ENCODE measurements at places on chromosomes 11 and 22. TPM values are rescaled to one million over a fixed set of nuclear protein-coding genes. Genes with fewer than 3 reads are reported as not detected.

CLTCL1 gene
- 21.1 TPM for total RNA-seq

OR10A5 gene
- not detected for total RNA-seq

DEUP1 gene
- total RNA-seq, result 1.3 TPM

FBLN1 gene
- 206 TPM for total RNA-seq

RAB39A gene
- total RNA-seq, result 16.5 TPM

SPON1 gene
- total RNA-seq, result 135 TPM

TUBA8 gene
- 4.9 TPM for total RNA-seq

MMP13 gene
- total RNA-seq, result not detected

VSIG2 gene
- 0.55 TPM for total RNA-seq

TIGD3 gene
- 3.6 TPM for total RNA-seq

TYR gene
- total RNA-seq, result 65.3 TPM

SYTL2 gene
- total RNA-seq, result 53.6 TPM

CEND1 gene
- total RNA-seq, result 6.4 TPM

Data from camera-type eye (tissue), 1 donor.